IPS DF 6.9 (cell line): ENCODE measurements at places on chromosomes 12 and 14.

- no peak overlapping the region for H3K27ac ChIP-seq
- peaks cover 30% of the 10 kb centered on the region for H3K27me3 ChIP-seq
- H3K36me3 ChIP-seq = no peaks in the 10 kb centered on the region
These were observed 10.5 kb downstream of the PLD4 start for GRCh38 chr14:104935026-104935650.

GRCh38 chr12:5565933-5566599 lies 134.2 kb downstream of the NTF3 start:
- H3K27me3 ChIP-seq = no peaks in the 10 kb centered on the region
- H3K4me3 ChIP-seq = no peak overlapping the region
- H3K4me1 ChIP-seq = no peaks in the 10 kb centered on the region
- H3K36me3 ChIP-seq = no peaks in the 10 kb centered on the region

DNA sequence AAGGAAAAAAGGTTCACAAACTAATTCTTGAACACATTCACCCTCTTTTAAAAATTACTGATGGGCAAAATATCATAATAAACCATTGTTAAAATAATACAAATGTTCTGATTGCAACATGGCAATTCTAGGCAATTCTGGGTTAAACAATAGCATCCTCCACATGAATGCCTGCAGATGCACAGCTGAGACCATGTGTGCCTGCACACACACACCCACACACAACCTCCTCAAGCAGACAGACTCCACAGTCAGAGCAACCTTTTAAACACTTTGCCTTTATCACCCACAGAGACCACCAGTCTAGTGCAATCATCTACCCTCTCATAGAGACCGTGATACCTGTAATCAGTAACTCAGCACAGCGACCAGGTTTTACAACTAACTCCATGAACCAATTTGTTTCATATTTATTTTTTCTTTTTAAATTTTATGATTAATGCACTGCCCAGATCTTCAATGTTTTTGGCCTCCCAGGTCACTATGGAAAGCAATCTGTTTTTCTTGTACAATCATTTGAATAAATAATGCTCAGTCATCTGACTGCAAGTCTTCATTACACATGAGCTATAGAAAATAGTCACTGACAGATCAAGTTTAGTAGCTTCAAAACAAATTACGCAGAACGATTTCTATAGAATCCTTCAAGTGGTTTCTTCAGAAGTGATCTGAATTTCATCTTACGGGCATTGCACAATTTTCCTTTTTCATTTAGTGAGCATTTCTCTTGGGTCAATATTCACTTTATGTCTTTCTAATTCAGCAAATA lies 105.8 kb downstream of the PRKD1 start:
- no peak overlapping the region for H3K4me3 ChIP-seq
- H3K36me3 ChIP-seq = no peaks in the 10 kb centered on the region
- no peaks in the 10 kb centered on the region for H3K27me3 ChIP-seq

- peak overlapping the region; percentile 17; the same call in 1 of the 2 replicates for H3K4me3 ChIP-seq
- H3K27ac ChIP-seq = no peak overlapping the region
- no peak for DNase-seq
- H3K27me3 ChIP-seq = no peaks in the 10 kb centered on the region; the same call in 1 of the 2 replicates
- peaks cover 4% of the 10 kb centered on the region; the same call in 1 of the 2 replicates for H3K4me1 ChIP-seq
These were observed 652 bp downstream of the RFLNA start for GRCh38 chr12:124295431-124296058.

DNA sequence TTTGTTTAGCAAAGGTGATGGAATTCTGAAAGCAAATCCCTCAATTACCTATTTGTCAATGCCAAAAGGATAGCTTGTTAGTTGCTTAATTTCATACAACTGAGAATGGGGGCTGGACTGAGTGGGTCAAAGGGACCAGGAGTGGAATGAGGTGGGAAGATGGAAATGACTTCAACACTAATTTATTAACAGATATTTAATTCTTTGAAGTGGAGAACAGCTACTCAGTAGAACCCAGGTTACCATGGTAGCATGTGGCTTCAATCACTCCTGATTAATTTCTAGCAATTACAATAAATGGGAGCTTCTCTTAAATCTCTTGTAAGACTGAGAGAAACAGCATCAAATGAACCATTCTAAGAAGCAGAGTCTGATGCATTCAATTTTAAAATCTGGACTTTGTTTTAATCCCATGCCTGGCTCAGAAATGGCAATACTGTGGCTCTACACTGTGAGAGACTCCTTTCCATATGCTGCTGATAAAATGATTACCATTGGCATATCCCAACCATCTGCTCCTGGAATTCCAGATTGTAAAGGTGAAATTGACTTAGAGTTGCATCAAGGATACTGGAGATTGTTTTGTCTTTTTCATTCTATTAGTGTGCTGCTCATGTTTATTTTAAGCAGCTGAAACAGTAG lies 607.8 kb downstream of the SNAPC1 start:
- no peaks in the 10 kb centered on the region for H3K4me1 ChIP-seq
- no peak for DNase-seq
- no peaks in the 10 kb centered on the region for H3K27me3 ChIP-seq
- no peaks in the 10 kb centered on the region for H3K36me3 ChIP-seq

DNA sequence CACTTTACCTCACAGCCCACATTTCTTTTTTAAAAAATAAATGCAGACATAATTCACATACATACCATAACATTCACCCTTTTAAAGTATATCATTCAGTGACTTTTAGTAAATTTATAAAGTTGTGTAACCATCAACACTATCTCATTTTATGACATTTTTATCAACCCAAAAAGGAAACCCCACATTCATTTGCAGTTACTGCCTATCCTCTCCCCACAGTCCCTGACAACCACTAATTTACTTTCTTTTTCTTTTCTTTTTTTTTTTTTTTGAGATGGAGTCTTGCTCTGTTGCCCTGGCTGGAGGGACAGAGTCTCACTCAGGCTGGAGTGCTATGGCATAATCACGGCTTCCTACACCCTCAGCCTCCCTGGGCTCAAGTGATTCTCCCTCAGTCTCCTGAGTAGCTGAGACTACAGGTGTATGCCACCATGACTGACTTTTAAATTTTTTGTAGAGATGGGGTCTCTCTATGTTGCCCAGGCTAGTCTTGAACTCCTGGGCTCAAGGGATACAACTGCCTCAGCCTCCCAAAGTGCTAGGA lies 1.5 kb upstream of the EP400 start:
- peaks cover 3% of the 10 kb centered on the region; the same call in 1 of the 2 replicates for H3K4me1 ChIP-seq
- H3K4me3 ChIP-seq = no peak overlapping the region
- no peak overlapping the region for H3K27ac ChIP-seq
- H3K27me3 ChIP-seq = no peaks in the 10 kb centered on the region
- DNase-seq = no peak
